Stimulated activated CD4-positive, alpha-beta T cell treated with anti-CD3 and anti-CD28 coated beads, Interleukin-4, amount 100 ng/mL, for 1 hour (primary cell): ENCODE measurements at places on chromosomes 12 and 14.
A peak's percentile ranks its signal among the peaks of the same experiment; 100 is the strongest.

DNA sequence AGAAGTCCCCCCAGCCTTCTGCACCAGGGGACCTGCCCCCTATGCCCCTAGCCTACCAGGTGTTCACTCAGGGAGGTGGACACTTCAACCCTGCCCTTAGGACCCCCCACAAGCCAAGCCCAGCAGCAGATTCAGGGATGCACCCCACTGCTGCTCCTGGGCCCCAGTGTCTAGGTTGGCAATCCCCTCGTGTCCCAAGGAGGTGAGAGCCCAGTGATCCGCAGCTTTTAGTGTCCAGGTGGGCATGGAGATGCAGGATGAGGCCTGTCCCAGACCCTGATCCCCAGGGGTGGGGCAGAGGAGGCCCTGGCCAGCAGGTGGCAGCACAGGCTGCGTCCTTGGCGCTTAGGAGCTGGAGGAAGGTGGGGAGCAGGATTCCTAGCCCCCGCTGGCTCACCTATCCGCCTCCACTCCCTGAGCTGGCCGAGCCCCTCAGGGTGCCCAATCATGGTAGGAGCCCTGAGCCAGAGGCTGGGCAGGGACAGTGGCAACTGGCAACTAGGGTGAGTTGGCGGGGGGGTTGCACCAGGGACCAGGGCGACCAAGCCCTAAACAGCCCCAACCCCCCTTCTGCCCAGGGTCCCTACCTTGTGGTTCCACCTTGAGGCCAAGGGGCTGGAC lies 4.1 kb downstream of the CKB start:
- peak; percentile 68 for DNase-seq

DNA sequence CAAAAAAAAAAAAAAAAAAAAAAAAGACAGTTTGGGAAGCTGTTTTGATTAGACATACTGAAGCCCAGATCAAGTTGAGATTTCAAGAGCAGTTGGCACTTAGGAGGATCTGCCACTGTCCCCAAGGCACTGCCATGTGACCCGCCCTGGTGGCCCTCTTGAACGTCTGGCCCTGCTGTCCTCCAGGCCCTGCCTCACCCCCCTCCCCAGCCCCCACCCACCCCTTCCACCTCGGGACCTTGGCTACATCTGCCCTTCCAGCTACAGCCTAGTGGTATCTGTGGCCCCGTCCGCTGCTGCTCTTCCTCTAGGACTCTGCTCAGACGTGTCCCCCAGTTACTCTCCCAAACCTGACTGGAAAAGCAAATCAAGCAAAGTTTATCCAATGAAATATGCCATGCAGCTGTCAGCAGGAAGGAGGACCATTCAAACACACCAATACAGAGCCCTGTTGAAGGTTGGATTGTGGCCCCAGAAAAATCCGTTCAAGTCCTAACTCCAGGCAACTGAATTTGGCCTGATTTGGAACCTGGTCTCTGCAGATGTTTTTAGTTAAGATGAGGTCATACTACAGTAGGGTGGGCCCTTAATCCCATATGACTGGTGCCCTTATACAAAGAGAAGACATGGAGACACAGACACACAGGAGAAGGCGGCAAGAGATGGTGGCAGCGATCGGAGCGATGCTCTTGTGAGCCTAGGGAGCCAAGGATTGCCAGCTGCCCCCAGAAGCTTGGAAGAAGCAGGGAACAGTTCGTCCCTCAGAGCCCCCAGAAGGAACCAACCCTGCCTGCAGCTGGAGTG lies 17.7 kb downstream of the SLC25A29 start:
- no peak for DNase-seq

GRCh38 chr12:107057071-107057834 lies 36.1 kb downstream of the CRY1 start:
- DNase-seq: no peak

DNA sequence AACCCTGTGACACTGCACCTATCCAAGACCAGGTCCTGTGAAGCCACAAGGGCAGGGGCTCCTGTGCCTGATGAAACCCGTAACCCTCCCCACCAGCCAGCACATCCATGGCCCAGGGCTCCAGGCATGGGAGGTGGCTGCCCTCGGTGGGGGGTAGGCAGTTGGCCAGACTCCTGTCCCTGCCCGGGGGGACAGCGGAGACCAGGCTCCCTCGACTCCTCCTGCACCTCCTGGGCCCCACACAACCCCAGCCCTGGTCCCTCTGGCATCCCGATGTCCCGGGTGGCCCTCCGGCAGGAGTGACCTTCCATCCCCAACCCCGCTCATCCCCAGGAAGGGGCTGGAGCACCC lies 11.4 kb downstream of the AKT1 start:
- DNase-seq: no peak

DNA sequence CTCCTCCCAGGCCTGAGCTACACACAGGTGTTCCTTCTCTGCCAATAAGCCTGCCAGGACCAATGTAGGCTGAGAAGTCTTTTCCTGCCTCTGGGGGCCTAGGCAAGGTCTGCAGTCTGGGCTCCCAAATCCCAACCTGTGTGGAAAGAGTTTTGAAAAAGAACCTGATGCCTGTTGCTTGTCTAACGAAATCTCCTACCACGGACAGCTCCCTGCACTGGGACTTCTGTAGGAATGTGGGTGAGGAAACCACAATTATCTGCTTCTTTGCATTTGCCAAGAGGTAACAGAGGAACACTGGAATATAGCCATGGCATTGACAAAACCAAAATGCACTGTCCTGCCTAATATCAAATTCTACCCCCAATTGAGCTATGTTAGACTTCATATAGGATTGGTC lies 877.0 kb upstream of the TMEM132C start:
- no peak for DNase-seq

- DNase-seq: no peak
Measured at GRCh38 chr12:1517007-1517406, 77.4 kb downstream of the FBXL14 start.

- DNase-seq: no peak
Measured at GRCh38 chr12:126027825-126028224, 962.6 kb downstream of the AACS start.

DNA sequence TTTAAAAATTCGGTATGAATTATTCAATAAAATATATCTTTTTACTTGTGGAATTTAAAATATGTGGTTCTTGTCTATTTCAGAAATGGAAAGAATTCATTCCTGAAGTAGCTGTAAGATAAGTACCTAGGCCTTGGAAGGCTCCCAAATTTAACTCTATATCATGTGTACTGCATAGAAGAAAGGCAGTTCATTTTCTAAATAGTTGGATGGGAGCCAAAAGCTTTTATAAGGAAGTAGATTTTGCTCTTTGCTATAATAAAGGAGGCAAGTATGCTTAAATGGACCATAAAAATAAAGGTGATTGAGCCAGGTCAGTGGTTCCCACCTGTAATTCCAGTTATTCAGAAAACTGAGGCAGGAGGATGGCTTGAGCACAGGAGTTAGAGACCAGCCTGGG lies 187.5 kb downstream of the ATXN7L3B start:
- no peak for DNase-seq

- DNase-seq: no peak
Measured at GRCh38 chr12:96070670-96071279, 35.4 kb upstream of the LTA4H start.

- DNase-seq: no peak
Measured at GRCh38 chr12:72502546-72502945, 230.4 kb downstream of the TRHDE start.

- no peak for DNase-seq
Measured at GRCh38 chr14:26200687-26201086, 397.1 kb downstream of the NOVA1 start.

- no peak for DNase-seq
Measured at GRCh38 chr12:40534828-40535227, 157.4 kb upstream of the CNTN1 start.

DNA sequence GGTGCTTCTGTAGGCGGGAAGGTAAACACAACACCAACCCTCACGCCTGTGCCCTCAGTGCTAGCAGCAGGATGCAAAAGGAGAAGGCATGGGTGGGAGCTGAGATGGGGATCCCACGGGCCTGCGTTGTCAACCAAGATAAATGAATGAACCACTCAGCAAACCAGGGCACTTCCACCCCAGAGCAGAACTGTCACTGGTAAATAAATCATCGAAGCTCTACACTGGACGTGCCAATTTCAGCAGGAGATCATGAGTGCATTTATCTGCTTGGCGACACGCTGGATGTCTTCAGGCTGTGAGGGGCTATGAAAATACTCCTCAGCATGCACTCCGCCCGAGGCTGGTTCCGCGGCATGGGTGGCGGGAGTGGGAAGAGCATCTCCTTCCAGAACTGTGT lies 33.2 kb downstream of the HSPB8 start:
- no peak for DNase-seq

GRCh38 chr12:128840862-128841468 lies 12.3 kb upstream of the GLT1D1 start:
- no peak for DNase-seq

GRCh38 chr12:59030415-59030814 lies 110.1 kb upstream of the LRIG3 start:
- no peak for DNase-seq

DNA sequence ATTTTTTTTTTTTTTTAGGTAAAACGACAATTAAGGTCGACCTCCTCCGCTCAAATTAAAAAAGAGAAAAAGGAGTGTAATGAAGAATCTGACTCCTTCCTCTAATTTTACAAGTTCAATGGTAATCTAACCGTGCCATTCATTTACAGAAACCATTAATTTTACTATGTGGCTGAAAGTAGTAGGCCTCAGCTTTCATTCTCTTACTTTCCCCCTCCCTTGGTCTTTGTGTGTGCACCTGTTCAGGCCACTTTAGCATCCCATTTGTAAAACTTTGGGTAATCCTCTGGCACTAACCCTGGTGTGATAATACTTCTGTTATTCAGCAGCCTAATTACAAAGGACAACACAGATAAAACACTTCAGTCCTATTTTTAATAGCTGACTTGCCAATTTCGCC lies 128.1 kb downstream of the ASCL1 start:
- no peak for DNase-seq

DNA sequence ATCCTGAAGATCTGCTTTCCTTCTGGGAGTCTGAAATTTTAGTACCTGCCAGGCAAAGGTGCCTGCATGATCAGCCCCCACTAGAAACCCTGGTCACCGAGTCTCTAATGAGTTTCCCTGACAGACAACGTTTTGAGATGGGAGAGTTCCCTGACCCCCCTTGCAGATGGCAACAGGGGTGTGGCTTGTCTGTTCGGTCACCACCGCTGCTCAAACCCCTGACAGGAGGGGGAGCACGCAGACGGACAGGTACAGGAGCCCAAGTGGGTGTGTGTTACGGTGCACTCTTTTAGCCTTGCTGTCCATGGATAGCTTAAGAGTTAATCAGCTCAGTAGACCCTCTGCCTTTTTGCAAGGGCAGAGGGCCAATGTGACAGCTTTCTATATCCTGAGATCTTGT lies 19.3 kb upstream of the CDKN3 start:
- no peak for DNase-seq

GRCh38 chr12:11769723-11770514 lies 120.4 kb downstream of the ETV6 start:
- DNase-seq: no peak

GRCh38 chr12:100995201-100995600 lies 200.6 kb downstream of the ANO4 start:
- no peak for DNase-seq

DNA sequence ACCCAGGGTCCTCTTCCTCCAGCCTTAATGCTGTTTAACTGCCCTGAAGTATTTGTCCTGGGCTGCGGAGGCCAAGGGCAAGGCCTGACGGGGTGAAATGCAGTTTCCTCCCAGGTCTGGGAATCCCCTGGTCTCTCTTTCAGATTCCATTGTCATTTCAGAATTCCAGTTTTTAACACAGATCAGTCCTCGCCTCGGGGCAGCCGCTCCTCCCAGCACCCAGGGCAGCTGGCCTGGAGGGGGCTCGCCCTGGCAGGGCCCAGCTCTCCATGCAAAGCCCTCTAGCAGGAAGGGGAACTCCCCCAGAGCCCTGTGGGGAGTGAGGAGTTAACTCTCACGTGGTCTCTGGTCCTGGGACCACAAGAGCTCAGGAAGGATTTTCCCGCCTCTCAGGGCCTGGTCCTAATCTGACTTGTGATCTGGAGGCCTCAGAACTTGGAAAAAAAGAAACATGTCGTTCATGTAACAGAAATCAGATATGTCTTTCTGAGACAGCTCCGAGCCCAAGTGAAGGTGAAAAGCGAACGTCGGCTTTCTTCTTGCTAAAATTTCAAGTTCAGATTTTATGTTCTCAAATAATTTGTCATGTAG lies 265.6 kb upstream of the SFSWAP start:
- no peak for DNase-seq

DNA sequence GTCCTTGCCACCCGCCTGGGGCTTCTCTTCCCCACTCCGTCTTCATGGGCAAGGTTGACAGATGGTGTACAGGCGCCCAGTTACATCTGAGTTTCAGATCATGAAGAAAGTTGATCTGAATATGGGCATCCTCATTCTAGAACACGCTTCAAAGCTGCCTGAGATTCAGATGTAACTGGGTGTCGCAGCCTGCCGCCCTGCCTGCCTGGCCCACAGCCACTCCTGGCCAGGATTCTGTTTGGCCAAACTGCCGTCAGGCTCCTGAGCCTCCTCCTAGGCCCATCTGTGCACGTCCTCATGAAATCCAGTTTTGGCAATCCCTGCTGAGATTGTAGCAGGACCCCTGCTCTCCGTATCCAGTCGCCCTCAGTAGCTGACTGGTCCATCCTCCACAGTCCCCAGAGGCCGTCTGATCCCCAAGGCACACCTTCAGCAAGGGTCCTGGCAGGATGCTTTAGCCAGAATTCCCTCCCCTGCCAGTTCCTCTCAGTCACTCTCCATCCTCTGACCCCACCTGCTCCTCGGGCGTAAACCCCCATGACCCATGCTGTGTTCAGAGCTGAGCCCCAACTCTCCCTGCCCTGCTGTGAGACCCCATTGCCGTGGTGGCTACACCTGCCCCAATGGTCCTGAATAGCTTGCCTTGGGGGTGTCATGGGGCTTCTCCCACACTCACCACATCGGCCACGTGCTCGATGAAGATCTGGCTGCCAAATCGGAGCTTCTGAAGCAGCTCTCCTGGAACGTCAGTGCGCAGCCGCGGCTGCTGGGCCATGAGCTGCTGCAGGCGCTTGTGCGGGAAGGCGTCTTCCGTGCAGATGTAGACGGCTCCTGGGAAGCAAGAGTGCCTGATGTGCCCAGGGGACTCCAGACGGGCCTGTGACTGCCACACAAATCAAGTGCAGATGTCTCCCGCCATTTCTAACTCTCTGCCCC lies 12.5 kb downstream of the XRCC3 start:
- no peak for DNase-seq
